Naive thymus-derived CD4-positive, alpha-beta T cell (primary cell): ENCODE measurements at places on chromosomes 1 and 21. TPM values are rescaled to one million over a fixed set of nuclear protein-coding genes. Genes with fewer than 3 reads are reported as not detected.

- no peak overlapping the region for H3K27ac ChIP-seq
- no peak overlapping the region for H3K4me3 ChIP-seq
- H3K4me1 ChIP-seq, result no peaks in the 10 kb centered on the region
- H3K36me3 ChIP-seq, result peaks cover 4% of the 10 kb centered on the region
- DNase-seq, result no peak
These were observed 38.6 kb downstream of the MRAP start for GRCh38 chr21:32337206-32337605.

DNA sequence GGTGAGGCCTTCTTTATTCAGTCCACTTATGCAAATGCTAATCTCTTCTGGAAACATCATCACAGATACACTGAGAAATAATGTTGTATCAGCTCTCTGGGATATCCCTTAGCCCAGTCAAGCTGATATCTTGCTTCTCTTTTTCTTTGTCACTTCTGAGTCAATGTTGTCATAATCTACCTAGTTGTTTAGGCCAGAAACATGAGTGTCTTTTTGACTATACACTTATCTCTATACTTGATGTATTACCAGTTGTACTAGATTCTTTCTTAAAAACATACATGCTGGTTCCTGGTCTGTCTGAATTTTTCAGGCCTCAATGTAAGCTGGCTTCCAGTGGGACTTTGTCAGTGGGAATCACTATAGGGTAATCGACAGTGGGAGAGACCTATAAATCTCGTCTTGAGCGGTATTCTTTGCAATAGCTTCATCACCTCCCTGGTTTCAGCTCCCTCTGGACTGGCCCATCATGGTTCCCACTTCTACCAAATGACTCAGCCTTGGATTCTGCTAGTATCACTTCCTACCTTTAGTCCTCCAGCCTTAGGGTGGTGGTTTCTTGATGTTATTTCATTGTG lies 135.2 kb upstream of the CYYR1 start:
- no peak overlapping the region for H3K27ac ChIP-seq
- H3K4me1 ChIP-seq, result no peaks in the 10 kb centered on the region
- no peak for DNase-seq
- H3K27me3 ChIP-seq, result no peaks in the 10 kb centered on the region
- H3K36me3 ChIP-seq, result no peaks in the 10 kb centered on the region

- H3K27me3 ChIP-seq, result no peaks in the 10 kb centered on the region
- peaks cover 11% of the 10 kb centered on the region for H3K36me3 ChIP-seq
- DNase-seq, result no peak
- no peak overlapping the region for H3K4me3 ChIP-seq
These were observed 2.8 kb upstream of the ARF1 start for GRCh38 chr1:228079601-228080263.

DNA sequence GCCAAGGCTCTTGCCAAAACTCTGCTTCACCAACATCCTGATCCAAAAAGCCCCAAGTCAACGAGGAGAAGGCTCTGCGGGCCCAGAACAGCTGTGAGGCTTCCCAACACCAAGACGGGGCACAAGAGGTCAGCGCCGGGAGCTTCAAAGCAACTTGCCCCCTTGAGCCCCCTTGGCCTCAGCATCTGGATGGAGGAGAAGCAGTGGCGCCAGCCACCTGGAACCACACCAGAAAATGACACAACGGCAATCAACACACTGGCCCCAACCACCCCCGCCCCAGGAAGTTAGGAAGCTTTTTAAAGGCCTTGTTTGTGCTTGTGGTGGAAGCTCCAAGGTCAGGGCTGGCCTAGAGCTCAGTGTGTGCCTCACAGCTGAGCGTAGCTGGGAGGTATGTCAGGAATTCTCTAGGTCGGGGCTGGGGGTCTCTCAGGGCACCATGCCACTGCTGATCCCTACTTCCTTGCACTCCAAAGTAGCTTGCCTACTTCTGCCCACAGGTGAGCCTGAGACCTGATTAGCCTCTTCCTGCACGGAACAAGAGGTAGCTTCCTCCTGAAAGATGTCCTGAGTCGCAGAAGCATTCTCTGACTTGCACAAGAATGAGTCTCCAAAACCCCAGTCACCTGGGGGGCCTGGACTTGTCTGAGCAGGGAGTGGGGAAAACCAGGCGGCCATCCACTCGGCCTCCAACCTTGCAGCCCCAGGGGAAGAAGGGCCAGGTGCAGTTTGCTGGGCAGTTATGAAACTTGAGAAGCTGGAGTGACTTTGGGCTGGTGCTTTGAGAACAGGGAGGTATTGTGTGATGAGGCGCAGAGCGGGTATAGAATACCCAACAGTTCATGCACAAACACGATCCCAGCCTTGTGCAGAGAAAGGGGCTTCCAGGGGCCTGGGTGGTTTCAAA lies 9.7 kb upstream of the SRP9 start:
- H3K36me3 ChIP-seq, result no peaks in the 10 kb centered on the region
- no peak overlapping the region for H3K4me3 ChIP-seq
- H3K4me1 ChIP-seq, result no peaks in the 10 kb centered on the region
- DNase-seq, result no peak
- H3K27me3 ChIP-seq, result no peaks in the 10 kb centered on the region

DNA sequence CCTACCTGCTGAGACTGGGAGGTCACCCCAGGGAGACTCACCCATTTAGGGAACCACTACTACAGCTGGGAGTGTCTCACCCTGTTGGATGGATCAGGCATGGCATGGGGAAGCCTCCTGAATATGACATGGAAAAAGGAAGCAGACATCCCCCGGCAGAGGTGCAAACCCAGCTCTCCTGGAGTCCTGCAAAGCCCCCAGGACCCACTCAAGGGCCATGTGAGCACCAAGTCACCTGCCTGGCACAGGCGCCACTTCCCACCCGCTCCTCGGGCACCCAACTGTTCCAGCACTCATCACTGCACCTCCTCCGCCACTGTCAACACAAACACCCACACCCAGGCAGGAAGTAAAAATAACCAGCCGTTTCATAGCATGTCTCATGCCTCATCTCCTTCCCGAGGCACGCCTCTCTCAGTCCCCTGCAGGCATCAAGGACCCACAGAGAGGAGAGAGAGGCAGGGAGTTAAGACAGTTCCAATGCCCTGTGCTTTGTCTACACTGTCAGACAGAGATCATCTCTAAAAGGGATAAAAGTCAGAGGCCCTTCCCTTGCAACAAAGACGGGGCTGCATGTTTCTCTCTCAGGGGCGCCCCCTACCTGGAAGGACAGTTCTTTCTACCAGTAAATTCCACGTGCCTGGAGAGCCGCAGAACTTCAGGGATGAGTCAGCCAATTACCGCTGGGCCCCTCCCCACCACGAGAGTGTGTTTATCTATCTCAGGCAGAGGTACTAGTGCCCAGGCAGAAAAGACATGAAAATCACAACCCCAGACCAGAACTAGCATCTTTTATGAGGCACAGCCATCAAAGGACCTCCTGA lies 150.1 kb upstream of the SOD1 start:
- no peaks in the 10 kb centered on the region for H3K36me3 ChIP-seq
- H3K27ac ChIP-seq, result no peak overlapping the region
- H3K4me3 ChIP-seq, result no peak overlapping the region
- no peaks in the 10 kb centered on the region for H3K27me3 ChIP-seq

DNA sequence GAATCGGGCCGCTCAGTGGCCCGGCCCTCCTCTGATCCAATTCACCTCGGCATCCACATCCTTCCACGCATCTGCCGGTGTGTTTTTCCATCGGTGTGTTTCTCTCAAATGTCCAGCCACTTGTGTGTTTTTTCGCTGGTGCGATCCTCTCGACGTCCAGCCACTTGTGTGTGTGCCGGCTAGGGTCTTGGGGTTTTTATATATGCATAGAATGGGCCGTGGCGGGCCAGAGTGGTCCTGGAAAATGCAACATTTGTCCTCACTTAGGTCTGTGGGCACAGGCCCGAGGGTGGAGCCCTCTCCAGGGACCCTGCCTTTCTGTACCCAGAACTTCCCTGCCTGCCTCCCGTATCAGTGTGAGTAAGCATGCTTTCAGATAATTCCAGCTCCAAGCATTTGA lies 1106.4 kb downstream of the AMY1C start:
- peaks cover 3% of the 10 kb centered on the region for H3K27me3 ChIP-seq
- no peaks in the 10 kb centered on the region for H3K4me1 ChIP-seq
- no peak for DNase-seq
- H3K4me3 ChIP-seq, result no peak overlapping the region

- no peak for DNase-seq
- H3K4me3 ChIP-seq, result no peak overlapping the region
- H3K4me1 ChIP-seq, result peaks cover 42% of the 10 kb centered on the region
- H3K27me3 ChIP-seq, result no peaks in the 10 kb centered on the region
- H3K36me3 ChIP-seq, result no peaks in the 10 kb centered on the region
- peak overlapping the region; percentile 40 for H3K27ac ChIP-seq
These were observed 4.1 kb downstream of the NRIP1 start for GRCh38 chr21:15060543-15061175.

- no peaks in the 10 kb centered on the region for H3K36me3 ChIP-seq
- no peaks in the 10 kb centered on the region for H3K4me1 ChIP-seq
- no peaks in the 10 kb centered on the region for H3K27me3 ChIP-seq
- DNase-seq, result no peak
- H3K27ac ChIP-seq, result no peak overlapping the region
These were observed 11.2 kb downstream of the RGL1 start for GRCh38 chr1:183816110-183816509.

- DNase-seq, result no peak
- no peak overlapping the region for H3K27ac ChIP-seq
- H3K36me3 ChIP-seq, result no peaks in the 10 kb centered on the region
These were observed 83.6 kb upstream of the FOXD3 start for GRCh38 chr1:63238721-63239120.

GRCh38 chr1:166933140-166933539 lies 42.2 kb downstream of the ILDR2 start:
- no peaks in the 10 kb centered on the region for H3K27me3 ChIP-seq
- H3K4me3 ChIP-seq, result no peak overlapping the region
- no peak overlapping the region for H3K27ac ChIP-seq
- DNase-seq, result no peak
- H3K4me1 ChIP-seq, result no peaks in the 10 kb centered on the region
- H3K36me3 ChIP-seq, result no peaks in the 10 kb centered on the region

- no peak overlapping the region for H3K27ac ChIP-seq
- no peaks in the 10 kb centered on the region for H3K36me3 ChIP-seq
- no peak overlapping the region for H3K4me3 ChIP-seq
These were observed 15.5 kb upstream of the GFI1 start for GRCh38 chr1:92502247-92502646.

GRCh38 chr1:53359934-53360276 lies 32.0 kb upstream of the LRP8 start:
- no peaks in the 10 kb centered on the region for H3K27me3 ChIP-seq
- H3K4me1 ChIP-seq, result no peaks in the 10 kb centered on the region
- no peak overlapping the region for H3K27ac ChIP-seq
- no peak overlapping the region for H3K4me3 ChIP-seq

DNA sequence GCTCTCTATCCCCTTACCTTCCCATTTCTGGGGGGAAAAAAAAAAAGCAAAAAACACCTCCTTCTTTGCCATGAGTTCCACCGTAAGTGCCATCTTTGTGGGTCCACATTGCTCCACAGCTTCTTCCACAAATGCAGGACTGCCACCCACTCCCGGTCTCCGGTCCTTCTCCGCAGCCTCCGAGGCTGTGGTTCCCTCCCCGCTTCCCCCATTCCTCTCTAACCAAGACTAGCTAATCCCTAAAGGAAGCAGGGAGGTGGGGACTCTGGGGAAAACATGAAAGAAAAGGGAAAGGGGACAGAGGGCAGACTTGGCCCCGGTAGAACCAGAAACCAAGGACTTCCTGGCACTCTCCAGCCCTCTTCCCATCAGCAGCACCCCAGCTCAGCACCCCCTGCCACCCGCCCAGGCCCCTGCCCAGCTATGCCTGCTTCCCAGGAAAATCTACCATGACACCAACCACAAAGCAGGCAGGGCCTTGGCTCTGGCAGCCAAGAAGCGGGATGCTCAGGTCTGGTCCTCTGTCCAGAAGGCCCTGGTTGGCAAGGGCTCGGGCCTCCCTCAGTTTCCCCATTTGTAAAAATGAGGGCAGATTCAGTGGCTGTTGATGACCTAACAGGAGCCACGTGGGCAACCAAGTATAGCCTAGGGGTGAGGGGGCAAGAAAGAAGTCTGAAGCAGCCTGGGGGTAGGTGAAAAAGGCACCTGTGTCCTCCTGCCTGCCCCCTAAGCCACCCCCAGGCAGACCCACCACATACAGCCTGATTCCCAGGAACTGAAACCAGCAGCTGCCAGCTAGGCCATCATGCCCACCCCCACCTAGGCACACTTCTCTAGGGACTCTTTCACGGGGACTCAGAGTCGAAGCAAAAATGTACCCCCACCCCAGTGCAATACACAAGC lies 2.5 kb downstream of the EPHA2 start:
- H3K27me3 ChIP-seq, result no peaks in the 10 kb centered on the region
- no peak for DNase-seq
- H3K4me1 ChIP-seq, result peaks cover 24% of the 10 kb centered on the region
- no peaks in the 10 kb centered on the region for H3K36me3 ChIP-seq

DNA sequence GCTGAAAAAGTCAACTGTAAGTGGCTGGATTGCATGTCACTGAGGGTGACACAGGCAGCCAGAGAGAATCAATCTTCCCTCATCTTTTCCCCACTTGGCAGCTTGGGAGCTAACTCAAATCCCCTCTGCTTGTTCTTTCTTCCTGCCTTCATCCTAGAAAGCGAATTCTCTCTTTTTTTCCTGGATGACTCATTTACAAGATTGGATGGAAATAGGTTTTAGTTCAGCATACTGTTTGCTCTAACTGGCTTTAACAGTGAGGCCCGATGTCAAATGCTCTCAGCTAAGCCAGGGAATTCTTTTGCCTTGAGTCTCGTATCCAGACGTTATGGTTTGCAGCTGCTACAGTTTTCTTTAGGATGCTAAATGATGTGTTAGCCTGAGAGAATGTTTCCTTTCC lies 72.7 kb downstream of the HUNK start:
- H3K4me1 ChIP-seq, result no peaks in the 10 kb centered on the region
- H3K36me3 ChIP-seq, result no peaks in the 10 kb centered on the region
- H3K27me3 ChIP-seq, result no peaks in the 10 kb centered on the region
- H3K4me3 ChIP-seq, result no peak overlapping the region
- no peak for DNase-seq

DNA sequence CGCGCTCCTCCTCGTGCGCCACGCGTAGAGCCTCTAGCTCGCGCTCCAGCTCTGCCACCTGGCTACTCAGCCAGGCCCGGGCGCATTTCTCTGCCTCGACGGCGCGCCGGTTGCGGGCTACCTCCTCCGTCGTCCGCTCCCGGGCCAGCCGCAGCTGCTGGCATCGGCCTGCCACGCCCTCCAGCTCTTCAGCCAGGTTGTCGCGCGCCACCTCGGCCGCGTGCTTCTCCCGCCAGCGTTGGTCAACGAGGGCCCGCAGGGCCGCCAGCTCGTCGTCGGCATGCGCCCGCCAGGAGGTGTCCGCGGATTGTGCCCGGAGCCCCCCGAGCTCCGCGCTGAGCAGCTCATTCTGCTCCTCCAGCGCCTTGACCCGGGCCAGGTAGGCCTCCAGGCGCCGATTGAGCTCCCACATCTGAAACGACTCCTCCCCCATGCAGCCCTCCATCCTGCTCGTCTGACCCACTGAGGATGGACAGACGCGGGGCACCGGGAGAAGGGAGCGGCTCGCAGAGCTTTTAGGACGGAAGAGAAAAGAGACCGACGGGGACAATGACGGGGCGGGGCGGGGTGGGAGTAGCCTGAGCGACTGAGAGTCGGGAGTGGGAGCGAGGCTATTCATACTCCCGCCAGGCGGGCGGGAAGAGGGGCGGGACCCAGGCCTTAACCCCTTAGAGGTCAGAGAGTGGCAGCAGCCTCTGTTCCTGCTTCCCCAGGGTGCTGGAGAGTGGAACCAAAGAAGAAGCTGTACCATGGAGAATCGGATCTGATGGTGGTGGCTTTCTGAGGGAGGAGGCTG lies at the start of gene NES:
Gene NES (minus strand): TSS at position 588 of the 796 bp plus-strand sequence. CDS start 143 bp downstream, at position 445.
- H3K4me3 ChIP-seq, result no peak within 1 kb of the TSS
- no peak within 1 kb of the TSS for H3K27ac ChIP-seq
- DNase-seq, result no peak

The AUNIP gene
- polyA plus RNA-seq, result not detected

The NGF gene
- polyA plus RNA-seq, result not detected

The TIAM1 gene
- polyA plus RNA-seq, result 32.1 TPM

The SGIP1 gene
- not detected for polyA plus RNA-seq

The SOAT1 gene
- 73.2 TPM for polyA plus RNA-seq

The FAM72B gene
- polyA plus RNA-seq, result 0.27 TPM
